ENCODE measurements at places on chromosomes 1 and 21.

DNA sequence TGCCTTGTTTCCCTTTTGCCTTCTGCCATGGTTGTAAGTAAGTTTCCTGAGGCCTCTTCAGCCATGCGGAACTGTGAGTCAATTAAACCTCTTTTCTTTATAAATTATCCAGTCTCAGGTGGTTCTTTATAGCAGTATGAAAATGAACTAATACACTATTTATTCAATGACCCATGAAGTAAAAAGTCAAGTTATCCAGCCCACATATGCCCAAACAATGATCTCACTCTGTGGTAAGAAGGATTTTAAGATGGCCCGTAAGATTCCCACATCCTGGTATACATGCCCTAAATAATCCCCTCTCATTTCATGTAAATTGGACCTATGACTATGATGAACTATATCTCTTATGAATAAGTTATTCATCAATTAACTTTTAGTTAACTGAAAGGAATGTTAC, 1008.3 kb upstream of the B3GALT2 start:
- DNase-seq: no peak

- DNase-seq: no peak
These were observed 37.3 kb downstream of the SNRPE start for GRCh38 chr1:203898458-203899352.

DNA sequence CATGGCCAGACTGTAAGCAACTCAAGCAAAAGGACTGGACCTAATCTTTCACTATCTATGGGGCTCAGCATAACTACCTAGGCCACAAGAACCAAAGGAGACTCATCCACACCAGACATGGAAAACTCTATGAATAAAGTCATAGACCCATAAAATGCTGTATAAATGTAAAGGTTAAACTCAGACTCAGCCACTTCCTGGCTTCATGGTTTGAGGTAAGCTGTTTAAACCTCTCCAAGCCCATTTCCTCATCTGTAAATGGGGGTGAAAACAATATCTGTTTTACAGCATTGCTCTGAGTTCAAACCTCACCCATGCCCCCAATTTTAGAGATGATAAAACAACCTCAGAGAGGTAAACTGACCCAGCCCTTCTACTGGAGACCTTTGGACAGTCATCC, 4.0 kb upstream of the SMIM12 start:
- DNase-seq: no peak

DNA sequence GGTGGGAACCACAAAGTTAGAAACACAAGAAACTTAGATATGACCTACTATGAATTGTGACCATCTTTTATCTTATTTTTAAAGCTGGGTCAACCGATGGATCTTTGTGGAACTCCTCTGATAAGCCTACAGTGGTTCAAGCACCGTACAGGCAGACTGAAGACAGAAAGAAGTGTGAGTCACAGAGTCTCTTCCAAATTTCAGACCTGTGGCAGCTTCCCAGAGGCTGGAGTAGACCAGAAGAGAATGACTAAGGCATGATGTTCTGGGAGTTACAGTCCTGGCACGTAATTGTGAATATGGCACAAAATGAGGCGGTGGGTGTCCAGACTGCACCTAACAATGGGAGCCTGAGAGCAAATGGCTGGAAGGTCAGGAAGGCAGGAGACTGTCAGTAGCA, 70.0 kb downstream of the LMO4 start:
- no peak for DNase-seq

DNA sequence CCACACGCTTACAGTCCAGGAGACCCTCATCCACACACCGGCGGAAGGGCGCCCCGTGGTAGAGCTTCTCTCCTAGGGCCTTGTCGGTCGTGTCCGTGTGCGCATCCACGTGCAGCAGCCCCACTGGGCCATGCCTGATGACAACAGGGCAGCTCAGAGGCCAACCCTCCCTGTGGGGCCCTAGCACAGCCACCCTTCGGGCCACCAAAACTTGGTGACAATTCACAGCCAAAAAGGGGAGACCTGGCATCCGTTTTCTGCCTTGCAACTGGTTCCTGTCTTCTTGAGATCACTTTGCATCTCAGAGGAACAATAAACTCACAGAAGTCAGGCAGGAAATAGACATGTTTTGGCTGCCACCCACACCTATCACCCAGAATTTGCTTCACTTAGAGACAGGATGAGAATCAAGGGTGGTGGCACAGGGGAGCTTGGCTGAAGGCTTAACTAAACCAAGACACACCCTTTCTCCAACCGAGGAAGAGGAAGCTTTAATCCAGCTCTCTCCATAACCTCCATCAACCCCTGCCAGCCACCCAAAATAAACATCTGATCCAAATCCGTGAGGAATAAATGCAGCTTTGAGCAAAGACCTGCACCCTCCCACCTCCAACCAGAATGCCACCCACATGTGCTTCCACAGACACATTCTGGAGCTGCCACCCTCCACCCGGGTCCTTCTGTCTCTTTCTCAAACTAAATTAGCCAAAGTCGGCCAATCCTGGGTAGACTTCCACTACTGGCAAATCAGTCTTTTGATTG, 5.7 kb downstream of the AGMAT start:
- DNase-seq: peak; percentile 7
